ENCODE measurements at places on chromosomes 2 and 18. TPM values are rescaled to one million over a fixed set of nuclear protein-coding genes. Genes with fewer than 3 reads are reported as not detected.

- peaks cover 55% of the 10 kb centered on the region for H3K4me1 ChIP-seq
- H3K27ac ChIP-seq, result no peak overlapping the region
- no peaks in the 10 kb centered on the region for H3K27me3 ChIP-seq
- H3K36me3 ChIP-seq, result no peaks in the 10 kb centered on the region
- no peak for DNase-seq
Observed at GRCh38 chr18:49563130-49563540, 1.3 kb downstream of the LIPG start.

- no peaks in the 10 kb centered on the region for H3K36me3 ChIP-seq
- H3K27ac ChIP-seq, result no peak overlapping the region
- peaks cover 4% of the 10 kb centered on the region for H3K4me1 ChIP-seq
- DNase-seq, result no peak
Observed at GRCh38 chr18:40874233-40874632, 1080.8 kb upstream of the PIK3C3 start.

- H3K27me3 ChIP-seq, result no peaks in the 10 kb centered on the region
- H3K27ac ChIP-seq, result no peak overlapping the region
- peaks cover 27% of the 10 kb centered on the region for H3K4me1 ChIP-seq
Observed at GRCh38 chr18:46247942-46248341, 143.8 kb downstream of the HAUS1 start.

DNA sequence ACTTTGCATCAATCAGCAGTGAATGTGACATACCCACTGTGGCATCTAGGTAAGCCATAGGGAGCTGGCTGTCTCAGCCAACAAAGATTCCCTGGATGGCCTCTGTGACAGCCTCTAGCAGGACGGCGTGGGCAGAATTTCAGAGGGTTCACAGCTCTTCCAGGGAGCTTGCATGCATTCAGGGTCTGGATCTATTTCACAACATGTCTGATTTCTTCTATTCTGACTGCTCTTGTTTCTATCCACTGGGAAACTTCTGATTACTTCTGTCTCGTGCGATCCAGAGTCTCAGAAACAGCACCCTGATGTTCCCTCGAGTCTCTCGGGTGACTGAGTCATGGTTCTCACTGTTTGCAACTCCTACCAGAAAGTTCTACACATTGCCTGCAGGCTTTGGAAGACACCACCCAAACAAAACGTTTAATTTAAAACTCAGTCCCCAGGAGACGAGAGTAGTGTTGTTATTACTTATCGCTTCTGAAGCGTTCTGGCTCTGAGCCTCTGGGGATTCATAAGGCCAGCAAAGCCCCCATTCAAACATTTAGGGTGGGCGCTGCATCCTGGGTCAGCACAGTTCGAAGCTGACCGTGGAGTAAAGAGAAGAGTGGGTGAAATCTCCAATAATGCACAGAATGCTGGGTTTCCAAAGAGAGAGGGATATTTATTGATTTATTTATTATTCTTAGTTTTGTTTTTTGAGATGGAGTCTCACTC is 41.9 kb upstream of the ODC1 start:
- no peaks in the 10 kb centered on the region for H3K27me3 ChIP-seq
- peak; percentile 10 for DNase-seq
- no peaks in the 10 kb centered on the region for H3K36me3 ChIP-seq

GRCh38 chr2:46866770-46867246 is 48.8 kb downstream of the MCFD2 start:
- H3K4me1 ChIP-seq, result peaks cover 3% of the 10 kb centered on the region
- H3K27me3 ChIP-seq, result no peaks in the 10 kb centered on the region
- no peaks in the 10 kb centered on the region for H3K36me3 ChIP-seq
- peak overlapping the region; percentile 79 for H3K27ac ChIP-seq
- DNase-seq, result peak; percentile 65

DNA sequence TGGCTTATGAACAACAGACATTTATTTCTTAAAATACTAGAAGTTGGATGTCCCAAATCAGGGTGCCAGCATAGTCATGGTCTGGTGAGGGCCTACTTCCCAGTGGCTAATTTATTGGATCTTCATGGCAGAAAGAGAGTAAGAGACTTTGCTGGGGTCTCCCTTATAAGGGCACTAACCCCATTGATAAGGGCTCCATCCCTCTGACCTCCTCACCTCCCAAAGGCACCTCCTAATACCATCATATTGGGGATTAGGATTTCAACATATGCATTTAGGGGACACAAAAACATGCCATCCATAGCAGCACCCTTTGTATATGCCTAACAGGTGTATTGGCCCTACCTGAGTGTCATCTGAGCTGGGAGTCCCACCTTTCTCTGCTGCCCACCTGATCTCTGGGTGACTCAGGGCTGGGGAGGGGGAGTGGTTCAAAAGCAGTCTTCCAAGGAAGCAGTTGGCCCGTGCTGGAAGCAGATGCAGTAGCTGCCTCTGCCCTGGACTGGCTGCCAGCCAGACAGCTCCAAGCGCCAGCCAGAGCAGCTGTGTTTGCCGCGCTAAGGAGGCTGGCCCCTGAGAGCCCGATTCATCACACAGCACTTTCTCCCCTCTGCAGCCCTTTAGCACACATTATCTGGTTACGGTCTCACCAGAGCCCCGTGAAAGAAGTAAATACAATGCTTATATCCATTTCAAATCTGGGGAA is 84.6 kb downstream of the SMAD7 start:
- H3K4me1 ChIP-seq, result peaks cover 3% of the 10 kb centered on the region
- peak; percentile 90 for DNase-seq
- H3K27me3 ChIP-seq, result no peaks in the 10 kb centered on the region
- no peak overlapping the region for H3K4me3 ChIP-seq
- no peaks in the 10 kb centered on the region for H3K36me3 ChIP-seq
- no peak overlapping the region for H3K27ac ChIP-seq

GRCh38 chr18:48827291-48828193 is 123.2 kb downstream of the SMAD7 start:
- peaks cover 27% of the 10 kb centered on the region for H3K4me1 ChIP-seq
- peak overlapping the region; percentile 64 for H3K27ac ChIP-seq
- peak; percentile 89 for DNase-seq
- H3K36me3 ChIP-seq, result no peaks in the 10 kb centered on the region
- H3K4me3 ChIP-seq, result peak overlapping the region; percentile 19

GRCh38 chr18:9665314-9665713 is 42.8 kb upstream of the RAB31 start:
- no peaks in the 10 kb centered on the region for H3K4me1 ChIP-seq
- no peak overlapping the region for H3K27ac ChIP-seq
- DNase-seq, result no peak
- H3K36me3 ChIP-seq, result no peaks in the 10 kb centered on the region
- no peaks in the 10 kb centered on the region for H3K27me3 ChIP-seq

GRCh38 chr18:70368903-70369302 is 80.1 kb downstream of the SOCS6 start:
- H3K27ac ChIP-seq, result no peak overlapping the region
- DNase-seq, result no peak
- no peaks in the 10 kb centered on the region for H3K27me3 ChIP-seq
- H3K36me3 ChIP-seq, result no peaks in the 10 kb centered on the region

GRCh38 chr2:223214394-223215253 is 162.6 kb downstream of the KCNE4 start:
- H3K36me3 ChIP-seq, result no peaks in the 10 kb centered on the region
- peak; percentile 31 for DNase-seq
- H3K27ac ChIP-seq, result peak overlapping the region; percentile 64
- no peaks in the 10 kb centered on the region for H3K27me3 ChIP-seq
- H3K4me1 ChIP-seq, result peaks cover 7% of the 10 kb centered on the region

GRCh38 chr18:55840601-55841170 is 252.7 kb upstream of the TCF4 start:
- no peaks in the 10 kb centered on the region for H3K27me3 ChIP-seq
- H3K36me3 ChIP-seq, result no peaks in the 10 kb centered on the region
- H3K4me1 ChIP-seq, result no peaks in the 10 kb centered on the region
- H3K27ac ChIP-seq, result no peak overlapping the region

DNA sequence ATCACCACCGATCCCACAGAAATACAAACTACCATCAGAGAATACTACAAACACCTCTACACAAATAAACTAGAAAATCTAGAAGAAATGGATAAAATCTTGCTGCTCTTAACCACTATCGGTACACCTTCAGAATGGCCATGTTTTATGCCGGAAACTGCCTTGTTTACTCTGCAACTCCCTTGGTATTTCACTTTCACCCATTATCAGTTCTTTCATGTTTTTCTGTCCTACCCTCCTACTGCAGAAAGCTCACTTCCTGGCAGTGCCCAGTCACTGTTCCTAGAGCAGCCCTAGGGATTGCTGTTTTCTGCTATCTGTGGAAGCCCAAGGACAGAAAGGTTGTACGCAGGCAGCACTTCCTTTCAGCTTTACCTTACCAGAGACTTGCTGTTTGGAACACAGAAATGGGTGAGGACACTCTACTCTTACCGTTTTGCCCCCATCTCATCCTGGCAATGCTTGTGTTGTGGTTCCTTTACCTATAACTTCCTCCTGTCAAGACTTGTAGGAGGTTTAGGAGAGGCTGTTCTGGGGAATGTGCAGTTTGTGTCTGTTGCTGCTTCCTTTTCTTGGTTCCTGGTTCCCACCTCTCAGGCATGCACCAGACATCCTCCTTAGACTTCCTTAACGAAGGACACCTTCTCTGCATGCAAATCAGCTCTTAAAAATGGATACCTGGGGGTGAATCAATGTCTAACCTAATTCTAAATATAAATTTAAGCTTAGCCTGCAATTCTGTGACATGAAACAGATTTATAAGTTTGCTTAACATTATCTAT is 394.4 kb downstream of the SPAG16 start:
- H3K4me3 ChIP-seq, result no peak overlapping the region
- no peak for DNase-seq
- H3K27me3 ChIP-seq, result no peaks in the 10 kb centered on the region

GRCh38 chr2:220165401-220165800 is 538.0 kb downstream of the SLC4A3 start:
- H3K36me3 ChIP-seq, result no peaks in the 10 kb centered on the region
- H3K27me3 ChIP-seq, result no peaks in the 10 kb centered on the region
- no peak overlapping the region for H3K4me3 ChIP-seq
- H3K27ac ChIP-seq, result no peak overlapping the region
- H3K4me1 ChIP-seq, result no peaks in the 10 kb centered on the region

- H3K27ac ChIP-seq, result peak overlapping the region; percentile 47
- H3K4me1 ChIP-seq, result peaks cover 62% of the 10 kb centered on the region
- peaks cover 60% of the 10 kb centered on the region for H3K36me3 ChIP-seq
- no peaks in the 10 kb centered on the region for H3K27me3 ChIP-seq
- no peak overlapping the region for H3K4me3 ChIP-seq
Observed at GRCh38 chr2:205751569-205752031, 69.3 kb downstream of the NRP2 start.

- H3K27me3 ChIP-seq, result peaks cover 4% of the 10 kb centered on the region
- no peak overlapping the region for H3K4me3 ChIP-seq
- peak overlapping the region; percentile 70 for H3K27ac ChIP-seq
- H3K4me1 ChIP-seq, result peaks cover 34% of the 10 kb centered on the region
Observed at GRCh38 chr18:79588636-79589481, 90.7 kb upstream of the CTDP1 start.

DNA sequence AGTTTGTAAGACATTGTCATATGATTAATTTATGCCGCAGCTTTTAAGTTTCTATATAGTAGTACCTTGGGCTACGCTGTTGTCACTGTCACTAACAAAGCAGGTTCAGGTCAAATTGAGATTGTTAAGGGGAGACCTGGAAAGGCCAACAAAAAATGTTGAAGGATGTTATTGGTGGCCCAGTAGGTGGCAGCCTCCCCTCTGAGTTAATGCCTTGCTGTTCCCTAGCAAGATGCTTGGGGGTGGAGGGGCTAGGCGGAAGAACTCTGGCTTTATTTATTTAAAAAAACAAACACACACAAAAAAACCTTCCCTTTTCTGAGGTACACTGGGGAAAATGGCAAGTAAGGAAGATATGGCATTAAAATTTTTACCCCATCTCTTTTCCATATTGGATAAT is 128.3 kb upstream of the ATP5MC3 start:
- peak; percentile 38 for DNase-seq
- peaks cover 5% of the 10 kb centered on the region for H3K27me3 ChIP-seq
- H3K4me3 ChIP-seq, result no peak overlapping the region
- no peak overlapping the region for H3K27ac ChIP-seq

DNA sequence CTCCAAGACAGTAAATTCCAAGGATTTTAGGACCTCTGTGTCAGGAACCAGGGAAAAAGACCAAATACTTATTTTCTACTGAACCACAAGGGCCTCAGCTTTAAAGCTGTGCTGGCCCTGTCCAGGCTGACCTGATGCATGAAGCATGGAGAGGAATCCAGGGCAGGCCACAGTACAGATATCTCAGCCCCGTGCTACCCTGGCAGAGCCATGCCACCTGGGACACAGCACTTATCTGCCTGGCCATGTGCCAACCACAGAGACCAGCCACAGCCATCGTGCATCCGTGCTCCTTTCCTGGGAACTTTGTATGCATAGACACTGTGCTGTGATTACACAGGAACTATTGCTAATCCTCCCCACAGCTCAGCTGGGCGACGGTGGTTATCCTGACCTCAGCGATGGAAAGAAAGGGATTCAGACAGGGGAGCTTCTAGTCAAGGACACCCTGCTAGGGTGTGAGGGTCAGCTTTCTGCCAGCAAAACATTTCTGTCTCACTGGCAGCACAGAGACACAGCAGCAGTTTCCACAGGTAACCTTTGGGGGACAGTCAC is 687.4 kb upstream of the ID2 start:
- no peaks in the 10 kb centered on the region for H3K27me3 ChIP-seq
- no peak overlapping the region for H3K27ac ChIP-seq
- no peak overlapping the region for H3K4me3 ChIP-seq
- no peaks in the 10 kb centered on the region for H3K4me1 ChIP-seq

- no peak for DNase-seq
- no peak overlapping the region for H3K4me3 ChIP-seq
- no peak overlapping the region for H3K27ac ChIP-seq
- no peaks in the 10 kb centered on the region for H3K36me3 ChIP-seq
- H3K4me1 ChIP-seq, result no peaks in the 10 kb centered on the region
Observed at GRCh38 chr2:67514515-67514914, 117.4 kb downstream of the ETAA1 start.

GRCh38 chr2:96024336-96025193 is 10.2 kb downstream of the GPAT2 start:
- DNase-seq, result no peak
- no peaks in the 10 kb centered on the region for H3K4me1 ChIP-seq
- H3K4me3 ChIP-seq, result no peak overlapping the region
- no peaks in the 10 kb centered on the region for H3K27me3 ChIP-seq

DNA sequence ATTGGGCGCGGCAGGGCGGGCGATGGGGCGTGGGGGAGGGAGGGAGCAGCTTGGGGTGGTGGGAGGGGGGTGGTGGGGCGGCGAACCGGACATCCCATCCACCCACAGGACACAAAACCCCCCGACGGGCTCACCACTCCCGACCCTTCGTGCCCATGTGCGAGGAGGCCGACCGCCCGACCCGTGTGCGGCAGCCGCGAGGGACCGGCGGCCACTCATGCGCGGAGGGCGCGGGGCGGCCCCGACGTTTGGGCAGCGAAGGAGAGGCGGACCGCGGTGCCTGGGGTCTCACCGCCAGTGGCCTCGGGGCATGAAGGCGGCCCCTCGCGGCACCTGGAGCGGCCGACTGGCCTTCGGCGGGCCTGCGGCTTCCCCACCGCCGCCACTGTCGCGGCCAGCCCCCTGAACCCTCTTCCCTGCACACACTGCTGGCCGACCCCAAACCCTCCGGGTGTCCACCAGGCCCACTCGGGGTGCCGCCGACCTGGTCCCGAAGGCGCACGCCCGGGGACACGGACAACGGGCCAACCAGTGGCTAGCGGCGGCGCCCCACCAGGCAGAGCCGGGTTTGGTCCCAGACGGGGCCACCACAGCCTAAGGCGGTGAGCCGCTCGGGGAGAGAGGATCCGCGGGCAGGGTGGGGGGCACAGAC is 94.6 kb upstream of the ANKRD30BL start:
- peaks cover 16% of the 10 kb centered on the region for H3K4me1 ChIP-seq
- peaks cover 21% of the 10 kb centered on the region for H3K27me3 ChIP-seq
- no peaks in the 10 kb centered on the region for H3K36me3 ChIP-seq

- no peaks in the 10 kb centered on the region for H3K4me1 ChIP-seq
- no peak overlapping the region for H3K27ac ChIP-seq
- H3K36me3 ChIP-seq, result no peaks in the 10 kb centered on the region
- DNase-seq, result no peak
Observed at GRCh38 chr2:70388128-70388527, 86.3 kb upstream of the FAM136A start.

SLC19A3 gene
- 1.7 TPM for total RNA-seq

TEX44 gene
- total RNA-seq, result not detected

IL36B gene
- total RNA-seq, result not detected

EDAR gene
- not detected for total RNA-seq

Measured in stomach (tissue), 19 donors.